ENCODE measurements at places on chromosomes 13 and 19. TPM values are rescaled to one million over a fixed set of nuclear protein-coding genes. Genes with fewer than 3 reads are reported as not detected.

GRCh38 chr19:41707502-41707812 is 969 bp upstream of the CEACAM5 start:
- DNase-seq, result no peak

The SLITRK5 gene
- not detected for polyA plus RNA-seq

- DNase-seq, result no peak
These were observed 22.0 kb downstream of the GPX4 start for GRCh38 chr19:1125601-1126467.

- no peak for DNase-seq
These were observed 10.5 kb downstream of the MTMR6 start for GRCh38 chr13:25276748-25277147.

- no peak for DNase-seq
These were observed 175.9 kb upstream of the TRPC4 start for GRCh38 chr13:38045278-38046048.

GRCh38 chr13:93708308-93709075 is 481.9 kb downstream of the GPC6 start:
- no peak for DNase-seq

DNA sequence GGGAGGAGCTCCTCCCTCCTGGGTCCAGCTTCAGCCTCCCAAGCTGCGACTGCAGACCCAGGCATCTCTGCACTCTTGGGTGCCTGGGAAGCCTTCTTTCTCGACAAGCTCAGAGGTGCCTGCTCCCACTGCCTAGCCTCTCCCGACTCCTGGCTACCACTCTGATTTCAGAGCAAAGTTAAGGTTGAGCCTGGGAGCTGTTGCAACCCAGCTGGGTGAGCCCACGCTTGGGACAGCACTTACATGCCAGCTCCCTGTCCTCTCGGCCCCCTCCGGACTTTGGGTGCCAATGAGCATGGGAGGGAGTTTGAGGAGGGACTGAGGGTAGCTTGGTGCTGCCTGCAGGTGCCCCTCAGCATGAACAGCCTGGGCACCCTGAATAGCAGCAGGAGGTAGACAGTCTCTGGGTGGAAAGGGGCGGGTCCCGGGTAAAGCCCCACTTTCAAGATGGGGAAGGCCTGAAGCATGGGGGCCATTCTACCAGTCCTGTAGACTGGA is 1383.4 kb upstream of the PCDH20 start:
- DNase-seq, result no peak

DNA sequence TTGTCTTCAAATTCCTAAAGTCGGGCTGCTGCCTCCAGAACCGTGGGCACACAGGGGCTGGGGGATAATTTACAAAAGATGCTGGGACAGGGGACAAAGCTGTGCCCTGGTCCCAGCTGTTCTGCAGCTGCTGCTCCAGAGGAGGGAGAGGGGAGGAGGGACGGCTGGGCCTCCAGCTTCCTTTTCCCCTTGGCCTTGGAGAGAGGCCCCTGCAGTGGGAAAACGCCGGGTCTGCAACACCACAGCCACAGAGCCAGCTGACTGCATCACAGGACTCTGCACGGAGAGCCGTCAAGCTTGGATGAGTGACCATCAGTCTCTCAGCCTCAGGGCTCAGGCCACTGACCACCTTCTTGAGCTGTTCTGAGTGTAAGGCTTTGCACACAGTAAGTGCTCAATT is 6.1 kb downstream of the DOCK6 start:
- no peak for DNase-seq

DNA sequence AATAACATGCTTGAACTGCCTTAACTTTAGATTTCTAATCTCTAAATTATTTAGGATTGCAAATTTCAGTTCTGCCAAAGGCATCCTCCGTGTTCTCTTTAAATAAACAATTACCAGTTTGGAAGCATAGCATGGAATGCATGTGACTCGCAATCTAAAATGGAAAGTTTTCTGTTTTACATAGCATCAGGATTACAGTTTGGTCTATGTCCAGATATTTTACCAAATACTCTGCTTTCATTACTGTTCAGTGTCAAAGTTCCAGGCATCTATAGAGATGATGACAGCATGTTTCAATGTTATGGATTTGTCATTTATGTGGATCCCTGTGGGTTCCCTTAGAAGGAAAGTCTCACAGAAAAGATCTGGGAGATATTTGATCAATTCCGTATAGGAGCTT is 16.8 kb downstream of the FLT1 start:
- no peak for DNase-seq

The SYCN gene
- polyA plus RNA-seq, result not detected

The LHB gene
- not detected for polyA plus RNA-seq

- DNase-seq, result no peak
These were observed 267.5 kb upstream of the KLHL1 start for GRCh38 chr13:70375718-70376117.

GRCh38 chr19:44571830-44572580 is 41.4 kb upstream of the IGSF23 start:
- no peak for DNase-seq

- no peak for DNase-seq
These were observed 14.5 kb upstream of the DOCK9 start for GRCh38 chr13:98992355-98992754.

DNA sequence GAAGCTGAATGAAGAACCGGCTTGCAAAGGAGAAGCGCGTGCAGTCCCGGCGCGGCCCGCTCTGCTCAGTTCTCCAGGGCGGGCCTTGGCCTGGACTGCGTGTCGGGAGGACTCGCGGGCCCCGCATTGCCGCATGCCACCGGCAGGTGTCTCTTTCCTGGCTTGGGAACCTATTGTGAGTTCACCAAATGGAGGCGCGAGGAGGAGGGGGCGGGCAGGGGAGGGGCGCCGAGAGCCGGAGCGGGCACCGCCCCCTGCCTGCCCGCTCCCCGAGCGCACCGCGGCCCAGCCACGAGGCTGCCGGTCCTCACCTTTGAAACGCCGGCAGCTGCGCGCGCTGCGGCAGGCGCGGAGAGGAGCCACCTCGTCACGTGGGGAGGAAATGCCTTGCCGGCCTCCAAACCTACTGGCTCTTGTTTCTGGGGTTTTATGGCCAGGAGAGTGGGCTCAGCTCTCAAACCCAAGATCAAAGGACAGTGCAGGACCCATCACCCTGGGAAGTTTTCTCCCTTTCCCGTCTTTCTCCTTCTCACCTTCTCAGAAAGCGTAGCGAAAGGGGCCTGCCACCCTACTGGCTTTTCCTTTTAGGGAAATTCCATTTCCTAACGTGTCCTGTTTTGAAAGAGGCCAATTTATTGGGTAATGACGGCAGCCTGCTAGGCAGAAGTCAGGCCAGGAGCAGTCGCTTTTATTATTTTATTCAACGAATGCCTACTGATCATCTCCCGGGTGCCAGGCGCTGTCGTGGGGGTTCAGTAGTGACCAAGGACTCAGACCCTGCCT is 13.8 kb upstream of the UBE2L5 start:
- peak; percentile 86 for DNase-seq

- DNase-seq, result no peak
These were observed 1106.7 kb downstream of the EFNB2 start for GRCh38 chr13:105428811-105429210.

The ZNF296 gene
- polyA plus RNA-seq, result 1.8 TPM

The KLK14 gene
- not detected for polyA plus RNA-seq

DNA sequence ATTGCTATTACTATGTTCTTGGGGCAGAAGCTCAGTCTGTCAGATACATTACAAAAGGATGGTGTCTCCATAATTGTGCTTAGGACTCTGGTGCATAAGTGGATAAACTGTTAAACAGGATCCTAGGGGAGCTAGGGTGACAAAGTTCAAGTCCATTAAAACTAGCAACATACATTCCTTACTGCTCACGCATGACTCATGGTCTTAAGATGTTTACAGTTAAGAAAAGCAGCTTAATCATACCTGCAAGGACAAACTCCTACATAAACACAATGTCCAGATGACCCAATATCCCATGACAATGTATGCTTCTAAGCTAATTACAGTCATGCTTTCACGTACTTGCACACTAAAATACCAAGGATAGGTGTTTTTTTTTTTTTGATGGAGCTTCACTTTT is 3.5 kb upstream of the ZNF701 start:
- DNase-seq, result no peak

- DNase-seq, result no peak
These were observed 1541.0 kb downstream of the SLITRK5 start for GRCh38 chr13:89212186-89212585.

DNA sequence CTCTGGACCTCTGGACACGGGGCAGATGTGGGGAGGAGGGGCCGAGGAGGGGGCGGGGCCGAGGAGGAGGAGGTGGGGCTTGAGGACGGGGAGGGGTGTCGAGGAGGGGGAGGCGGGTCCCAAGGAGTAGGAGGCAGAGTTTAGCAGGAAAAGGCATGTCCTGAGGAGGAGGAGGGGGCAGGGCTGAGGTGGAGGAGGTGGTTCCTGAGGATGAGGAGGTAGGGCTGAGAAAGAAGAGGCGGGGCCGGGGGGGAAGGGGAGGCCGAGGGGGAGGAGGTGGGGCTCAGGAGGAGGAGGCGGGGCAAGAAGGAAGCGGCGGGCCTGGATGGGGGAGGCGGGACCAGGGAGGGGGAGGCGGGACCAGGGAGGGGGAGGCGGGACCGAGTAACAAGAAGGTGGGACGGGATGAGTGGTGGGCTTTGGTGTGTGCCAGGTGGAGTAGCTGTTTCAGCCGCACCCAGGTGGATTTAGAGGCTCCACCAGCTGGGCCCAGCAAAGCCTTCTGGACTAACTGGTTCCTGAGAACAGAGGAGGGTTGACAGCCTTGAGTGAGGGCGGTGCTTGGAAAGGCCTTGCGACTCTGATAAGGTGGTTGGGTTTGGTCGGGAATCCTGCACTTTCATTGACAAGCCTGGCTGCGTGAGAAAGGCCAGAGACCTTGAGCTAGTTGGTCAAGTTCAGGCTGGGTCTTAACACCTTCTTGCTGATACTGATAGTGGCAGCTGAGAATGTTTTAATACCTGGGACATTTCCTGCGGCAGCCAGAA is 7.7 kb downstream of the TECR start:
- no peak for DNase-seq

DNA sequence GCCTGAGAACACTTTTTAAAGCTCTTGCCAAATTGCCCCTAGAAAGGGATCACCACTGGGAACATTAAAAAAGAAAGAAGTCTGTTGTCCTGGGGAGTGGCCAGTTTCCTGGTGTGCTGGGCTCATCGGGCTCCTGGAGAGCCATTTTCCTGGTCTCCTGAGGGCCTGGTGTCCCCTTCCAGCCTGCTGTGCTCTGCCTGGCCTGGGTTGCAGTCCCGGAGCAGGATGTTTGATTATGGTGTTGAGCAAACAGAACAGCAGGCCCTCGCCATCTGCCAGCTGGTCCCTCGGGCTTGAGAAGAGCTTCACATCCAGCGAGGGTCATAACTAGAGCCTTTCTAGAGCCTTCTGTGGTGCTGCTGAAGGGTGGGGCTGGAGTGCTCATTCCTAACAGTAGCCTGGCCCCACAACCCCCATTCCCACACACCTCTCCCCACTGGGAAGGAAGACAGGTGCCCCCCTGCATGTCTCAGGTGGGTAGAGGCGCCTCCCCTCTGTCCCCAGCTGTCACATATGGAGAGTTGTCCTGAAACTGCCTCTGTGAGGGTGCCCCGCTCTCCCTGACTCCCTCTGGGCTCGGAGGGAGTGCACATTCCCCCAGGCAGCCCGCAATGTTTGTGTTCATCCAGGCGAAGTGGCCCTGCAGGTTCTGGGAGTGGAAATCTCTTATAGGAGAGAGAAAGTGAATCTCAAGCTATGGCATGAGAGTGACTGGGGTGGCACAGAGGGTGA is 151.1 kb downstream of the SIPA1L3 start:
- DNase-seq, result no peak

- no peak for DNase-seq
These were observed 79.4 kb downstream of the ZIC5 start for GRCh38 chr13:99892196-99892613.

DNA sequence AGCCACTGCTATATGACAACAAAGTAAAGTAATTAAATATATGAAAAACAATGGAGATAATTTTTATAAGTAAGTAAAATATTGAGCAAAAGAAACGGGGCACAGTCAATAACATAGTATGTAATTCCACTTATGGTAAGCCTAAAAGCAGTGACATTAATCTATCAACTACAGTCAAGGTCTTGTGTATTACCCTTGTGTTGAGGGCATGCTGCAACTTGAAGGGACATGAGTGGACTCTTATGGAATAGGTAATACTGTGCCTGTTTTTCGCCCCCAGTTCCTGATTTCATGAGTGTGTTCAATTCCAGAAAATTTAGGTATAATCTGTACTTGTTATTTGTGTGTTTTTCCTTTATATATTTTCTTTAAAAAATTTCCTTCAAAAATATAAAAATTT is 201.3 kb upstream of the SLITRK6 start:
- no peak for DNase-seq

DNA sequence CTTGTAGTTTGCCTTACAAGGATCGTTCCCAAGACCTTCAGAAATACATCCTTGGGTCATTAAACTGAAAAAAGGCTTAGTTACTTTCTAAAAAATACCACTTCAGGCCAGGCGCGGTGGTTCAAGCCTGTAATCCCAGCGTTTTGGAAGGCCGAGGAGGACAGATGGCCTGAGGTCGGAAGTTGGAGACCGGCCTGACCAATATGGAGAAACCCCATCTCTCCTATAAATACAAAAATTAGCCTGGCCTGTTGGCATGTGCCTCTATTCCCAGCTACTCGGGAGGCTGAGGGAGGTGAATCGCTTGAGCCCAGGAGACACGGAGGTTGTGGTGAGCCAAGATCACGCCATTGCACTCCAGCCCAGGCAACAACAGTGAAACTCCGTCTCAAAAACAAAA is 2.2 kb upstream of the ZNF28 start:
- no peak for DNase-seq

GRCh38 chr13:83295686-83296085 is 586.6 kb downstream of the SLITRK1 start:
- DNase-seq, result no peak

Measured in CD4-positive, CD25-positive, alpha-beta regulatory T cell (primary cell).